Suppressor macrophage (primary cell): ENCODE measurements at places on chromosomes 3 and 15.

DNA sequence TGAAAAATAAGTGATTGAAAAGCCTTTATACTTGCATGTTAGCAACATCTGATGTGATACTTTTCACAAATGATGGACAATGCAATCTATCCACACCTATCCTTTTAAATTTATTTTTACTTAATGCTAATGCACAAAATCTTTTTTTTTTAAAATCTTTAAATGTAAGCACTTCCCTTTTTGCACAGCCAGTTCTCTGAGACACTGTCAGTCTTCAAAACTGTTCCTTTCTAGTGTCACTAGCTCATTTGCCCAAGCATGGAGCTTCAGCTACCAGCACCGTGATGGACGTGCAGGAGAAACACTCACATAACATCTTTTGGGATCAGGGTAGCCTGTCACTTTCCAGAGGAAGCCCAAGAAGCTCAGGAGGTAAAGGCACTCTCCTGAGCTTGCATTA lies 50.1 kb downstream of the NR1D2 start:
- DNase-seq = no peak

GRCh38 chr15:27061739-27062138 lies 90.8 kb downstream of the GABRG3 start:
- DNase-seq = no peak

- no peak for DNase-seq
Measured at GRCh38 chr3:169453256-169454059, 210.1 kb downstream of the MECOM start.

DNA sequence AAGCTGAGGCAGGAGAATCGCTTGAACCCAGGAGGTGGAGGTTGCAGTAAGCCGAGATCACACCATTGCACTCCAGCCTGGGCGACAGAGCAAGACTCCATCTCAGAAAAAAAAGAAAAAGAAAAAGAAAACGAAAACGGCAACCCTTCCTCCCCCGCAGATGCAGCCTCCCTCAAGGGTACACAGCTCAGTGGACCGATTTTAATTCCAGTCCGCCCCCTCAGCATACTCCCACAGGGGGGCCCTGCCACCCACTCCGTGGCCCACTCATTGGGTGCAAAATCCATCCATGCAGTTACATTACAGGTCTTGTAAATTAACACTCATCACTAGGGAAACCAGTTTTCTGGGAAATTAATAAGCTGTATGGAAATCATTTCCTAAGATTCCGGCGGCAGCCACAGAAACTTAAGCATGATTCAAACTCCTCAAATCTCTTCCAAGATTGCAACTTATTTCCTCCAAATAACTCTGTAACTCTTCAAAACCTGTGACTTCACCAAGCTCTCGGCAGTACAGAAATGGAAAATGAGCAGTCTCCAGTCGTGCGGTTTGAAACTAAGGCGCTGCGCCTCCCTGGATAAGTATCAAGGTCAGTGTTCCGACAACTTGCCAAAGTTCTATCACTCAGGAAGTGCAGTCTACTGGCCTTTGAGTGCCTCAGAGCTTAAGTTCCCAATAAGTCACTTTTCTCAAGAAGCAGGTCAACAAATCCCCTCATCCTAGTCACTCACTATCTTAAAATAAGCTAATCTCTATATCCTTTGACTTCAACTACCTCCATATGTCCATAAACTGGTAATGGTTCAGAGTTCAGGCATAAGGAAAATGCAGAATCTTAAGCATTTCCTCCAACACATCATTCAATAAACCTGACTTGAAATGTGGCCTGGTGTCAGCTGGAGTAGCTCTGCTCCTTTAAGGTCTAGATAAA lies 24.7 kb upstream of the KLHL6 start:
- DNase-seq = no peak

- DNase-seq = no peak
Measured at GRCh38 chr3:127780536-127781400, 41.5 kb downstream of the MGLL start.

GRCh38 chr3:114379266-114379665 lies 85.4 kb downstream of the TIGIT start:
- no peak for DNase-seq
